ENCODE measurements at places on chromosomes 6 and 20.

DNA sequence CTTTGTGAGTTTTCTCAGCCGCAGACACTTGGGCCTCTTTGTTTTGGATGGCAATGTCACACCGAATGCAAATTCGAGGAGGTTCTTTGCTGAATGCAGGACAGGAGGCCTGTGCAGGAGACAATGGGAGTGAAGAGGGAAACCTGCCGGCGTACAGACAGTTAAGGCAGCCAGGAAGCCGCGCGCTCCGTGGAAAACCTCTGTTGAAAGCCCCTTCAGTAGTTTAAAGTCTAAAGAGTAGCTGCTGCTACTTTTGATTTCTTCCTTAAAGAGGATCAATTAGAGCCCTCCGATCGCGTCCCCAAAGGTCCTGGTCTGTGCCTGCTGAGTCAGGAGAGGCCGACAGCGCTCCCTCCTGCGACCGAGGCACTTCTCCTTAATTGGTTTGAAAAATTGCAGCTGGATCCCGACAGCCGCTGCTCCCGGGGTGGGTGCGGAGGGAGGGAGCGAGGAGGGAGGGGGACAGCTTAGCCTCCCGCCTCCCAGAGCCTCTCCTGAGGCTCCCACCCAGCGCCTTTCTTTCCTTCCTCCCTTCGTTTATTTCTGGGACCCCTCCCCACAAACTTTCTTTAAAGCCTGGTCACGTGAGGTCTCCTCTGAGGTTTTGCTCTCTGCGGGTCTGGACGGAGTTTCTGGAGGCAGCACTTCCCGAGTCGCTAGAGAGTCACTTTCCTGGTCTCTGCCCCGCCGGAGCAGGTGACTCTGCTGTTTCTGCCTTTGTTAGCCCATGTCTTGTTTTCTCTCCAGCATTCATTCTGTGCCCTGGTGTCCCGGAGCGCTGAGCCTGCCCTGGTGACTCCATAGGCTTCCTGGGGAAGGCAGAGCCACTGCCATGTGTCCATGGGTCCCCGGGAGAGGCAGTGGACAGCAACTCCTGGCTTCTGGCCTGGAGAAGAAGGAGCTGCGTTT is 22.3 kb upstream of the RPP40 start:
- no peak for DNase-seq

DNA sequence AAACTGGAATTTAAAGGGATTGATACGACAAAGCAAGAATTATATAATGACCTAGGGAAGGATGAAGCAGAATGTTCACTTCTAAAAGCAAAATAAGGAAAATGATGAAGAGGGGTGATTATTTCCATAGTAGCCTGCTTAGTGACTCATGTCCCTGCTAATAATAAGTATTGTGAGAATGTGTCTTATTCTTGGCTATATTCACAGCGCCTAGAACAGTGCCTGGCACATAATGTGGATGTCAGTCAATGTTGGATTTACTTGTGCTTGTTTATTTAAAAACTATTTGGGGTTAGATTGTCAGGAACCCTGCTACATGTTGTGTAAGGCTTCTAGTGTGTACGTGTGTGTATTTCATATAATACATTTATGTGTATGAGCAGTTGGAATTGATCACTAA is 85.1 kb downstream of the ZFAND3 start:
- DNase-seq = no peak

DNA sequence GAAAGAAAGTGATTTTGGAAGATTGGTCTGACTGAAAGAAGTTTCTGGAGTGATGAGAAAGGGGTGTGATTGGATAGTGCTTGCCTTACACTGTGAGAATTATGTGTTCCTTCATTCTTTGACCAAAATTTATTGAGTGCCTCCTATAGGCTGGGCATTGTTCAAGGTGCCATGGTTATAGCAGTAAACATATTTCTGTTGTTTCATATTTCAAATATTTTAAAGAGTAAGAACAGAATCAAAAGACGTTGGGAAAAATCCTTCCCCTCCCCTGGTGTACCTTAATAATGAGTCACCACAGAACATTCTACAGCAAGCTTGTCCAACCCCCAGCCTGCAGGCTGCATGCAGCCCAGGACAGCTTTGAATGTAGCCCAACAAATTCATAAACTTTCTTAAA is 78.6 kb downstream of the GCLC start:
- DNase-seq = no peak

GRCh38 chr6:127107916-127108315 is 10.6 kb upstream of the RSPO3 start:
- DNase-seq = no peak

DNA sequence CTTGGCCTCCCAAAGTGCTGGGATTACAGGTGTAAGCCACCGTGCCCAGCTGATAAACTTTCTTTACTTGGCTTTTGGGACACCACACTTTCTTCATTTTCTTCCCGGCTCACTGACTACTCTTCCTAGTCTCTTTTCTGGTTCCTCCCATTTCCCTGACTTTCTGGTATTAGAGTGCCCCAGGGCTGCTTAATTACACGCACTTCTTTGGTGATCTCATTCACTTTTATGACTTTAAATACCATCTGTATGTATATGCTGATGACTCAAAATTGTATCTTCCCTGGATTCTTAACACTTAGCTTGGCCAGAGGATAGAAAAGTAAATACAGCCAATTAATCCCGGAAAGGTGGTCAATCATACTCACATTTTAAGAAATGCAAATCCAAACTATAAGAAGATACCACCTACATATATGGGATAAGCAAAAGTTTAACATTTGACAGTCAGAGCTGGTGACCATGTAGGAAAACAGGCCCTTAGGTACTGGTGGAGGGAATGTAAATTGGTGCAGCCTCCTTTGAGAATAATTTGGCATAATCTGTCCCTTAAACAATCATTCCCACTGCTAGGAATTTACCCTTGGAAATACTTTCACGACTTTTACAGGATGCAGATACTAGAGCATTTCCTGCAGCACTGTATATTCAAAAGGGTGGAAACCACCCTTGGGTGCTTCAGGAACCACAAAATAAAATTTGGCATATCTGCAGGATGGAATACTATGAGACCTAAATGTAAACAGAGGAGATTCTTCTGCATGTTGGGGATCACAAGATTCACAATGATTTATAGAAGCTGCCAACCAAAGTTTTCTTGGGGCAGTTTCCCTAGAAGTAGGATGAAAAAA is 9.4 kb upstream of the NANP start:
- no peak for DNase-seq

DNA sequence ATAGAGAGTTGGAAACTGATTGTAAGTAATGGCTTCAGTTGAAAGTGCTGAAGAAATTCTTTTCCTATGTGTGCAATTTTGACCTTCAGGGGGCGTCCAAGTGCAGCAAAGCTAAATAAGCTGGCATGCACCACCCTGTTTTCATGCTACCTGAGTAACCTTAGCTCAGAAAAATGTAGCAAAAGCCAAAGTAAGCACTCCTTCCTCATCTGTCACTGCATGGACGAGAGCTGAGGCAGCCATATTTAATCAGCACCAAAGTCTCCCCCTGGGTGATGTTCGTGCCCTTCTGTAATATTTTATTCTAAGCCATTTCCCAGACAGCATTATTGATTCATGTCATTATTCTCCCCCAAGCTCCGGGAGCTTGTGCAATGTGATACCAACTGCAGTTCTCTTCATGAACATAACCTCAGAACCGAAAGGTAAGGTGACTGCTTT is 123.1 kb downstream of the RPS12 start:
- no peak for DNase-seq

- no peak for DNase-seq
Observed at GRCh38 chr6:33156561-33156960, 35.7 kb downstream of the COL11A2 start.

GRCh38 chr20:53905019-53905819 is 165.2 kb downstream of the BCAS1 start:
- DNase-seq = no peak

DNA sequence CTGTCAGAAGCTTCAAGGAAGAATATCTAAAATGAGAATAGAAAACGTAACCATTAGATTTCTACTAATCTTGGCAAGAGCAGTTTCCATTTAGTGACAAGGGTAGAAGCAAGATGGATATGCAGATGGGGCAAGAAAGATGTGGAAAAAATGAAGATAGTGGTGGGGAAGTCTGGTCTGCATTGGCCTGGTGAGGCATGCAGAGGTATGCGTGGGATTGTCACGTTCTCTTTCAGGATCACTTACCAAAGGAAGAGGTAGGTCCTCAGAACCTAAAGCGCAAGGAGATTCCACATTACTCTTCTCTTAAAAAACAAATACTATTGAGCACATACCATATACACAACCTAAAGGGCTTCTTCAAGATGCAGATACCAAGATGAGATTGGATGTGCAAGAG is 238.7 kb downstream of the UST start:
- DNase-seq = no peak

DNA sequence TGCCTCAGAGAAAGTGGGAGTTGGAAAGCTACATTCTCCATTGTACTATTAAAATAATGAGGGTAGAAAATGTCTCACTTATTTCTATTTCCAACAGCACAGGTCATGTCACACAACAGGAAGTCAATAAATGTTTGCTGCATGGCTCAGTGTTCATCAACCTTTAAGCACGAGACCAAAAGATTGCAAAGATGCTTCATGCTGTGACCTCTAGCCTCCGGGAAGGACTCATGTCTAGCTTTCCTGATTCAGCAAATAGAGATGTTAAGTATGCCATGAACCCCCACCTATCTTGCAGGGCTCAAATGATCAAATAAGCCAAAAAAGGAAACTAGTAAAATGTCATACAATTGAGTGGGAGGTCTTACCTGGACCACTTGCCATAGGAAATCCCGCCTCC is 57.4 kb downstream of the NCOA6 start:
- no peak for DNase-seq

DNA sequence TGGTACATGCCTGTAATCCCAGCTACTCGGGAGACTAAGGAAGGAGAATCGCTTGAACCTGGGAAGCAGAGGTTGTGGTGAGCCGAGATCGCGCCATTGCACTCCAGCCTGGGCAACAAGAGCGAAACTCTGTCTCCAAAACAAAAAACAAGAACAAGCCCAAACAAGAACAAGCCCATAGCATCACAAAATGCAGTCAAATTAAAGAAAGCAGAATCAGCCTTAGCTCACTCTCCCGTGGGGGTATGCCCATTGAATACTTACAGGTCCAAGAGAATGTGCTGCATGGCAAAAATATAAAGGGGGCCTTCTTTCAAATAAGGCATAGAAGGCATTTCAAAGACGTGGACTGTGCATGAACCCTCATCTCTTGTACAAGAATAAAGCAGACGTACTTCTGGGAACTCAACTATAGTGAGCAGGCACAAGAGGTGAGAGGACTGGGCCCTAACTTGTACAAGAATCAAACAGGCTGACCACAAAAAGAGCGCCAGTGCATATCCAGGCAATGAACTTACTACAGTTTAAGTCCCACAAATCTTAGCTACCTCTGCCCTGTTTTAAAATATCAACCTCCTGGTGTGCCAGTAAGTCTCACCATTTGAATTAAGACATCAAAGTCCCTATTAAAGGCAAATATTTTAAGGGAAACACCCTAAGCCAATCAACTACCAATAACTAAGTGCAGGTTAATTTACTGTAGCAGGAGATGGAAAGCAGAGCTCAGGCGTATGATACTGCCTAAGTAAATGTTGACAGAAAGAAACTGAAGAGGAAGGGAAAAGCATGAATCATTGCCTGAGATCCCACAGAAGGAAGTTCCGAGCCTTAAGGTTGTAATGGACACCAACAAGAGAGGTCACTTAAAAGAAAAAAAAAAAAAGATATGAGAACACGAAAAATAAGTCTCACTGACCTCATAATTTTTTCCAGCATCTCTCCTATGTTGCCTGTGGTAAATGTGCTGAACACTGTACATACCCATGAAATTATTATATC is 37.4 kb downstream of the TOMM6 start:
- DNase-seq = no peak

Measured in cerebellar nuclear complex (tissue), 1 donor.